ENCODE measurements at places on chromosomes 2 and 18.

- no peak for DNase-seq
Observed at GRCh38 chr2:120150040-120150482, 73.1 kb downstream of the TMEM185B start.

DNA sequence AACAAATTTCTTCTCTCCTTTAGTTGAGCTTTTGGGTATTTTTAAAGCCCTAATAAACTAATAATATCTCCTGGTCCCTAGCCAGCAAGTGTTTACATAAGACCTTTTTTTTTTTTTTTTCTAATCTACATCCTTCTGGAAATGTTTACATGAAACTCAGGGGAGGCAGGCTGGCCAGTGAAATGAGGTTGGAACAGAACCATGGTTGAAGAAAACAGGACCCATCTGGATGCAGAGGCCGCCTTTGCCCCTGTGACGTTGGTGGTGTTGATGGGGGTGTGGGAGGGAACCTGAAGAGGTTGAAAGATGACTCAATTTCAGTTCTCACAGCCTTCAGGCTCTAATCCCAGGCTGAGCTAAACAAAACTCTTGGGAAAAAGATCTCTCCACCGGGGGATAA, 118.5 kb downstream of the NRP2 start:
- DNase-seq = no peak

- peak; percentile 45 for DNase-seq
Observed at GRCh38 chr2:45964223-45964841, 312.9 kb downstream of the PRKCE start.

DNA sequence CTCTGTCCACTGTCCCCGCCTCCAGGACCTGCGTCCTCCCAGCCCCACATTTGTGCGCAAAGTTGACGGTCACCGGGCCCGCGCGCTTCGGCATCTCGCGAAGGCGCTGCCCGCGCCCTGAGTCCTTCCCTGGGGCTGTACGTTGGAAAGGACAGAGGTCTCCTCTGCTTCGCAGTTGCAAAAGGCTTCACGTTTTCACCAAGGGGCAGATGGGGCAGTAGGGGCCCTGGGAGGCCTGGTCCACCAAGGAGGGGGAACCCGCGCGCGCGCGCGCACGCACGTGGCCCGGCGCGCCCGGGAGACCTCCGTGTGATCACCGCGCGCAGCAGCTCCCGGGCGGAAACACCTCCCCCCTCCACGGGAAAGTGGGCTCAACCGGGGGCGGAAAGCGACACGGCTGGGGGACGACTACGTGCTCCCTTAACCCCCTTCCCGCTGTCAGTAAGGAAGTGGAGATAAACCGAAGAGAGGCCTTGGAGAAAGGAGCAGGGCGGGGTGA, 21.9 kb downstream of the TEX44 start:
- no peak for DNase-seq

- DNase-seq = no peak
Observed at GRCh38 chr2:8984855-8985254, 18.6 kb downstream of the MBOAT2 start.

DNA sequence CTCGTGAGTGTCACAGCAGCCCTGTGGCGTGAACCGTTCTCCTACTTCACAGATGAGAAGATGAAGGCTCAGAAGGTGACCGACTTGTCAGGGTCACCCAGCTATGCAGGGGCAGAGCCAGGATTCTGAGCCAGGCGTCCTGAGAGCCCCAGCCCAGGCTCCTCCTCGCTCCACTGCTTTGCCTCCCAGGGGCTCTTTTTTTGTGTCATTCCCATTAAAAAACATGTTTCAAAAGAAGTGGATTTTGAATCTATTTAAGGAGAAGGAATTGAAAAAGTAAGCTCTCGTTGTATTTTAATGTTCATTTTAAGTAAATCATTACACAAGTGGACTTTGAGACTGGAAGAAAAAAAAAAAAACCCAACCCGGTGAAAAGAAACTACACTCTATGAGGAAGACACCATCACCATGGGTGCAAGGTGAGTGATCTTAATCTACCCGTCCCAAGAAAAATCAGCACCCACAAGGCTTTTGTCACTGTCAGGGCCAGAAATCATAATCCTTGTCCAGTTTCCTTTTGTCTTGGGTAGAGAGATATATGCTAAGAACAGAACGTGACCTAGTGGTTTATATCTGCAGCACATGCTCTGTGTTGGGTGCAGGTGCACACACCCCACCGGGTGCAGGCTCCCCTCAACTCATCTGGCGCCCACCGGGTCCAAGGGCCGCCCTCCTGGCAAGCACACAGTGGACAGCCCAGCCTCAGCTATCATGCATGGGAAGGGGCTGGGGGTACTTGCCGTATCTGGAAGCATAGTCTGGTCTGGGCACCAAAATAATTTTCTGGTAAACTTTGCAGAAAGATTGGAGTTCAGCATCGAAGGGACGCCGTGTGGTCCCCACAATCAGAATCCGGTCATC, 73.5 kb upstream of the ASB18 start:
- no peak for DNase-seq

GRCh38 chr2:135456431-135456830, 74.6 kb downstream of the ZRANB3 start:
- no peak for DNase-seq

DNA sequence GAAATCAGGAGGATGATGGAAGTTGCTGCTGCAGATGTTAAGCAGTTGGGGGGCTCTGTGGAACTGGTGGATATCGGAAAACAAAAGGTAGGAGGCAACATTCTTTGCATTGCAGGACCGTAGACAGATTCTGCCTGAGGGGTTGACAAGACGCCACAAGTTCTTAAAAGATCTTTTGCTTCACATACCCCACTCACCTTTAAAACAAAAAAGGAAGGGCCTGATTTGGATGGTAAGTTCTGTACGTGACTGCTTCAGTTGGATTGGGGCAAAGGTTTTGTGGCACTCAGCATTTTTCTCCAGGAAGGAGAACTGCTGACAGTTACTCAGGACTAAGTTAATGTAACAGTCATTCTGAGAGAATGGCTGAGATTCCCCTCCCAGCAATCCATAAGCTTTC, 5.2 kb downstream of the CNDP2 start:
- DNase-seq = no peak

- no peak for DNase-seq
Observed at GRCh38 chr2:3451169-3451568, 68.2 kb downstream of the ADI1 start.

GRCh38 chr2:241391892-241392665, 36.0 kb downstream of the FARP2 start:
- no peak for DNase-seq

GRCh38 chr18:74795751-74796150, 198.1 kb downstream of the ZNF407 start:
- DNase-seq = no peak

DNA sequence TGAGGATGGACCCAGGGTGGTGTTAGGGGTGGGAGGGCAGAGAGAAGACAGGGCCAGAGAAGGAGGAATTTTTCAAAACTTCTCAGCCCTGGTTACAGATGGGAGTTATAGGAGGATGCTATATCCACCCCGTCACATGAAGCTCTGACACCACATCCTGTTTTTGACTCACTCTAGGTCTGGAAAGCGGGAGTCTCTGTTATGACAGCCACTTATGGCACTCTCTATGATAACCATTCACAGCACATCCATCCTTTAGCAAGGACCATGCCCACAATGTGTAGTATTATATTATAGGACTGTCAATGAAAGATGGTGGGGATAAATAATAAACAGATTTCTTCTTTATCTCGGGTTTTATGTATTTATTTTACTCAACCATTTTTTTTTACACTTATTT, 461.2 kb downstream of the CDH2 start:
- DNase-seq = no peak

GRCh38 chr2:45834372-45834771, 182.9 kb downstream of the PRKCE start:
- no peak for DNase-seq

DNA sequence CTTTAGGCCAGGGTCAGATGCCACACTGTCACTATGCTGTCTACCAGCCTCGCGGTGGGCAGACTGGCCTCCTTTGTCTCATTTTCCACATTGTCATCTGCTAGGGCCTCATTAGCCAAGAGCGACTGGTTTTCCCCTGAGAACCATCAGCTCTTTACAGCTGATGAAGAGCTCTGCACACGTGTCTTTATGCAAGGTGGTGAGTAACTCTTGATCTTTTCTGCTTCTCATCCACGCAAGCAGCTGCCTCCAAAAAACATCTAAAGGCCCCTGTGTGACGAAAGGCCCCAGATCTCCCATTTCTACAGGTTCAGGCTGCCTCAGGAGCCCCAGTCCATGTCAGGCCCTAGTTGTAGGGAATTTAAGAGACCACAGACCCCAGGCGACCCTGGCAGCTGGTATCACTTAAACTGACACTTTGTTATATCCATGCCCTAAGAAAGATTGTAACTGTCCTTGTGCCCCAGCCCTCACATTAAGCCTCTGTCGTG, 52.9 kb downstream of the DPYSL5 start:
- no peak for DNase-seq

GRCh38 chr2:144937910-144938709, 418.2 kb upstream of the ZEB2 start:
- DNase-seq = no peak

GRCh38 chr18:46704816-46705215, 47.8 kb upstream of the LOXHD1 start:
- DNase-seq = no peak

DNA sequence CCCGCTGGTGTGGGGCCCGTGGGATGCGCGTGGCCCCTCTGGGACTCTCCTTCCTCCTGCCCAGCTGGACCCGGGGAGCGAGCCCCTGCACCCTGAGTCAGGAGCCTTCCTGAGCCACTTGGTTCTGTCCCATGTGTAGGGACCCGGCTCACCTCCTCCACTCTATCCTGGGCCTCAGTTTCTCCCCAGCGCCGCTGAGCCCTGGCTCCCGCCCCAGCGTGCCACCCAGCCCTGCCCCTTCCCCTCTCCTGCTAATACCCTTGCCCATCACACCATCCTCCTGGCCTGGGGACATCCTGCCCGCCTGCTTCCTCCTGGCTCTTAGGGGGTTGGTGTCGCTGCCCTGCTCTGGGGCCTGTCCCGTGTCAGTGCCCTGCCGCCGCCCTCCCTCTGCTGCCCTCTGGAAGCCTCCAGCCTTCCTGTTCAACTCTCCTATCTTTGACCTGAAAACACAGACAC, 24.8 kb downstream of the GPC1 start:
- DNase-seq = no peak

DNA sequence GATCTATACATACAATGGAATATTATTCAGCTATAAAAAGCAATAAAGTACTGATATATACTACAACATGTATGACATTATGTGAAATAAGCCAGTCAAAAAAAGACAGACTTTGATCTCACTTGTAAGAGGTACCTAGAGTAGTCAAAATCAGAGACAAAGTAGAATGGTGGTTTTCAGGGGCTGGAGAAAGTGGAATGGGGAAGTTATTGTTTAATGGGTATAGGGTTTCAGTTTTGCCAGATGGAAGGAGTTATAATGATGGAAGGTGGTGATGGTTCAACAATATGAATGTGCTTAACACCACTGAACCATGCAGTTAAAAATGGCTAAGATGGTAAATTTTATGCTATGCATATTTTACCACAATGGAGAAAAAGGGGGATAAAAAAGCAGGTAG, 6.3 kb downstream of the COBLL1 start:
- no peak for DNase-seq

DNA sequence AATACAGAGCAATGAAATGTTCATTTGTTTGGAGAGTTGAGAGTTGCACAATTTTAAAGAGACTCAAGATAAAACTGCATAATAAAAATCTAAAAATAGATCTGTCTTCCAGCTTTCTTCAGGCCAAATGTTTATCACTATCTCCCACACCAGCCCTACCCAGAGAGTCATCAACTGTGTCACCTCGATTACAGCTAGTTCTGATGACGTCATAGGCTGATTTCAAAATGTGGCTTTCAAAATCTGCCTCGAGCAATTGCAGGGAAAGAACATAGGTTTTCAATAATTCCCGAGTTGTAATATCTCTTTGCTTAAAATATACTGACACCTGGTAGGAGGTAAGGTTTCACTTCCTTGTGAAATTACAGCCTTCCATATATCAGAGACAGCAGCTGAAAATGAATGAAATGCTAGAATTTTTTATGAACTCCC, 677.6 kb upstream of the ID2 start:
- no peak for DNase-seq

GRCh38 chr18:32072321-32072720, 19.4 kb upstream of the RNF138 start:
- no peak for DNase-seq

- DNase-seq = no peak
Observed at GRCh38 chr2:125085904-125086303, 1060.8 kb downstream of the CNTNAP5 start.

- no peak for DNase-seq
Observed at GRCh38 chr2:95273566-95274290, 521 bp upstream of the PROM2 start.

DNA sequence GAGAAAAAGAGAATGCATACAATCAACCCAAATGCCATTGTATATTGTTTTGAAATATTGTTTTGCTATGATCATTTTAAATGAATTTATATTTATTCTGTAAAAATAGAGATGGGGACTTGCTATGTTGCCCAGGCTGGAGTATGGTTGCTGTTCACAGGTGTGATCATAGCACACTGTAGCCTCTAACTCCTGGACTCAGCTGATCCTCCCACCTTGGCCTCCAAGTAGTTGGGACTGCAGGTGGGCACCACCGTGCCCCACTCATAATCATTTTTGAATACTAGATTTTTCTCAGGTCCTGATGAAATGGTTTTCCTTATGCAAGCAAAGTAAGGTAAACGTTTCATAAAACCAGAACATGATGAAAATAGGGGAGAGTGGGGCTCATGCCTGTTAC, 46.3 kb downstream of the TMEM17 start:
- no peak for DNase-seq

- no peak for DNase-seq
Observed at GRCh38 chr2:185255566-185255965, 483.0 kb upstream of the FSIP2 start.

GRCh38 chr18:38321262-38321661, 755.7 kb upstream of the CELF4 start:
- no peak for DNase-seq

GRCh38 chr2:103169861-103170260, 408.0 kb downstream of the TMEM182 start:
- DNase-seq = no peak

DNA sequence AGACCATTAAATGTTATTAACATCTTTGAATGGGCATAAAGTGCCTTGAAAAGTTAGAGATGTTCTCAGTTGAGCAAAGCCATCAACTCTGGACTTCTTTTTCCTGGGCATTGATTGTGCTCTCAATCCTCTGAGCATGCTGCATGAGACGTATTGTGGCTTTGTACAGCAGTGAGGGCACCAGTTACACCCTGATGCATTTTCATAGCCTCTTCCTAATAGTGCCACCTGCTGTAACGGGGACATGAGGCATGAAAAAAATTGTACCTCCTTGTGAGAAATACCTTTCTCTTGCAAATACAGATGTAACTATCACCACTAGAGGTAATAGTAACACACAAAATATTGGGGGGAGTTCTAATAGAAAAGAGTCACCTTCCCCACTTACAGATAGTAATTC, 697.5 kb downstream of the TMEM182 start:
- no peak for DNase-seq
